BJ (cell line): ENCODE measurements at places on chromosomes 12 and 14.
A peak's percentile ranks its signal among the peaks of the same experiment; 100 is the strongest.

DNA sequence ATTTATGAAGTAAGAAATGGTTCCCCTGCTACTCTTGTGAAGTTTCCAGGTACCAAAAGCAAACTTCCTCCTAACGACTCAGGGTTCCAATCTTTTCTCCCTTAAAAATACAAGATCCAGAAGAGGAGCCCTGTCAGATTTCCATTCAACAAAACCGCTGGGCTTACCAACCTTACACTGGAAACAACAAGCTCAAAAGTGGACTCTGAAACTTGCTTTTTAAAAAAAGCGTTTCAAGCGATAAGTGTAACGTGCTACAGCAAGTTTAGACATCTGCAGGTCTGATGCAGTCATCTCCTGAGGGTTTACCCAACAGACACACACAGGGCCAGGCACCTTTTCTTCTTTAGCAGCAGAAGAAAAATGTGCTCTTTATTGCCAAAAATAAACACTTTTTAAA lies 6.9 kb upstream of the CREBL2 start:
- DNase-seq, result no peak

DNA sequence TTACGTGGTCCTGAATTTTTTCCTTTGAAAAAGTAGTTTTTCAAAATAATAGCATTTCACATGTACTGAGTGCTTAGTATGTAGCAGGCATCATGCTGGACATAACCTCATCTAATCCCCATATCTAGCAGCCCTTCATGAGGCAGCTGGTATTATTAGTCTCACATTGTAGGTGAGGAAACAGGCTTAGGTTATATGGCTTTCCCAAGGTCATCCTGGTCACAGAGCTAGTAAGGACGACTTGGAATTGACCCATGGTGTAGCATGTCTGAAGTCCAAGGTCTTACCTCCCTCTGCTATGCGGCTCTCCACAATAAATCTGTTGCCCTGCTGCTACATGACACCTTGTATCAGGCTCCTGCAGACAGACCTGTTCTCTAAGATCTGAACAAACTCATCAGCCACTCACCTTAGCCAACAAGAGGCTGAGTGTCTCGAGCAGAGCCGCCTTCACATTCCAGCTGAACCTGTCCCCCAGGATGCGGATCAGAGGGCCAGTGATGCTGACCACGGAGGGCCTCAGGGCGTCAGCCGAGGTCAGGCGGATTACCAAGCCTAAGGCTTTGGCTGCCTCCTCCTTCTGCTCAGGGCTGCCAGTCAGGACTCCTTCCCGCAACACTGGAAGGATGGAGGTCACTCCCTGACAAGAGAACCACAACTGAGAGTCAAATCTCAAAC lies 19.7 kb upstream of the RAB35 start:
- no peak for DNase-seq

GRCh38 chr12:83042441-83043200 lies 355.9 kb downstream of the TMTC2 start:
- DNase-seq, result peak; percentile 18

GRCh38 chr12:90013409-90013808 lies 304.8 kb upstream of the ATP2B1 start:
- DNase-seq, result no peak

DNA sequence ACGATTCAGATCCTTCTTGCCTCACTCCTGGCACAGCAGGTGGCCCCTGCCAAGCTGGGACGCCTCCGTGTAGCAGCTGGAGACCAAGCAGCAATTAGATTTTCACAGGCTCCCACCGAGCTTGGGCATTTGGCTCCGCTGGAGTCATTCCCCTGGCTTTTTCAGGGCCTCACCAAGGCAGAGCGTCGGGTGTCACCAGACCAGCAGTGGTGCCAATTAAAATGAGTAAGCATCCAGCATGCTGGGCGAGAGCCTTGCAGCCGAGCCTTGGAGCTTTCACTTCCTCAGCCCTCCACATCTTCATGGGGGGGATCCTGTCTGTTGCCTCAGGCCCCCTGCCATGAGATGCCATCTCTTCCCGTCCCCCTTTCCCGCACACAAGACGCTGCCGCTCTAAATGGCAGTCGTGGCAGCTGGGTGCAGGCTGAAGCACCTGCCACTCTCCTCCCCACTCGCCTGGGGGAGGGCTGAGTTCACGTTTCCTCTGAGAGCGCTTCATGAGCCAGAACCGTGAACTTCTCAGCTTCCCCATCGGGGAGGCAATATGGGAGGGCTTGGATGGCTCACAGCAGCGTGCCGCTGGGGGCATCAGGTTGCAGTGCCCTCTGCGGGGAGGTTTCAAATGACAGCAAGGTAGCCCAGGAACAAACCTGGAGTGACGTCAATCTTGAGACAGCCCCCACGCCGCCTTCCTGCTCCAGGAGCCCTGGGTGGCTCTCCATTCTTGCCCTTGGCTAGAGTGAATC lies 11.7 kb downstream of the TPCN1 start:
- no peak for DNase-seq

- no peak for DNase-seq
Observed at GRCh38 chr12:53808023-53808705, 56.4 kb upstream of the CISTR start.

- DNase-seq, result no peak
Observed at GRCh38 chr14:89309670-89310177, 107.3 kb downstream of the FOXN3 start.

DNA sequence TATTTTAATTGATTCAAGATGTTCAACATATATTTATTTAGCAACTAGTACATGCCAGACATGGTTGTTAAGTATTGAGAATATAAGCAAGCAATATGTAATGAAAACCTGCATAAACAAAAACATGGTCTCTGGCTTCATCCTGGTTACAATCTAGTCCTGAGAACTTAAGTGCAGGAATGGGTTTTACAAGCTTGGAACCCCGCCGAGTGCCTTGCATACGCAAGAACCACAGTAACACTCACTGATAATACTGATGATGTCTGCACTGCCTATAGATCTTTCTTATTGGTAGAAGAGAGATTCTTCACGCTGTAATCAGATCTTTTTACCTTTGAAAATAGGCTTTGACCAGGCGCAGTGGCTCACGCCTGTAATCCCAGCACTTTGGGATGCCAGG lies 22.9 kb upstream of the CALM1 start:
- no peak for DNase-seq

DNA sequence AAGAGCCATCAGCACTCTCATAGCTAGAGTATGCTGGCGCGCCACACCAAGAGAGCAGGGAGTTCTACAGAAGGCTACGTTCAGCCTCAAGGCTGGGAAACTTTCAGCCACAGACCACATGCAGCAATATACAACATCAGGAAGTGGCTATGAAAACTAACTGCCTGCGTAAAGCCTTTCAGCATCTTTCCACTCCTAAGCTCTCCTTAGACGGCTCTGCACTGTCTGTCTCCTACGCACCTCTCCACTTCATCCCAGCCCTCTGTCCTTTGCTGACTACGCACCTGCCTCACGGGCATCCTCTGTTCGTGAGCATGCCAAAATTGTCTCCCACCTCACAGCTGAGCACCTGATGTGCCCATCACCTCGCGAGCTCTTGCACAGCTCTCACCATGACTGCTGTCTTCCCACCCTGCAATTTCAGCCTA lies 9.7 kb downstream of the MPHOSPH9 start:
- DNase-seq, result no peak
